ENCODE measurements at places on chromosomes 7 and 10.

DNA sequence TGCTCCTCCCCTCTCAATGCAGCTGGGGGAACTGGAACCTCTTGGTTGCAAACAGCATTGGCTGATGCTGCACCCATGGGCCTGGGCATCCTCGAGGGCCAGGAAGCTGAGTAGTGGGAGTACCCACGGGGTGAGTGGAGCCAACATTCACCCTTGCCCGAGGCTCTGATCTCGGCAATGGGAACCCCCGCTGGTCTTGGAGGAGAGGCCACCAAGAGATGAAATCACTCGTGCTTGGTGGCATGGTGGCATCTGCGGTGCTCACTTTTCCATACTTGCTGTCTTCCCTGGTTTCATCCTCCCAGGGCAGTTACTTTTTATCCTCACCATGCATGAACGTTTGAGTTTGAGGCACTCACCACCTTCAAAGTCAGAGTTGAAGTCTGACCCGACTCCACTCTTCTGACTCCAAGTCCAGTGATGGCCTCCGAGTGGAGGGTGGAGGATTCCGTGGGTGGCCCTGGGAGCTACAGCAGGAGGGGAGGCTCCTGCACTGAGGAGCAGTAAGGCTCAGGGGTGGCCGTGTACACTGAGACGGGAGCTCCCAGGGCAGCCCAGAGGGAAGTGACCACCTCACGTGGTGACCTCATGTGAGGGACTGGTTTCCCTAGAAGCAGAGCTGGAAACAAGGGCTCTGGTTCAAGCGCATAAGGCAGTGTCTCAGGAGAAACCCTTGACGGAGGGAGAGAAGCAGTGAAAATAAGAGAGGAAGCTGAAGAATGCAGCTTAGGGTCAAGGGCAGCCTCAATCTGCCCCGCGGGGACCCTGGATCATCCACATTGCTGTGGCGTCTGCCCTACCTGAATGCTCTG, 349.1 kb downstream of the TCERG1L start:
- no peak for ATAC-seq

DNA sequence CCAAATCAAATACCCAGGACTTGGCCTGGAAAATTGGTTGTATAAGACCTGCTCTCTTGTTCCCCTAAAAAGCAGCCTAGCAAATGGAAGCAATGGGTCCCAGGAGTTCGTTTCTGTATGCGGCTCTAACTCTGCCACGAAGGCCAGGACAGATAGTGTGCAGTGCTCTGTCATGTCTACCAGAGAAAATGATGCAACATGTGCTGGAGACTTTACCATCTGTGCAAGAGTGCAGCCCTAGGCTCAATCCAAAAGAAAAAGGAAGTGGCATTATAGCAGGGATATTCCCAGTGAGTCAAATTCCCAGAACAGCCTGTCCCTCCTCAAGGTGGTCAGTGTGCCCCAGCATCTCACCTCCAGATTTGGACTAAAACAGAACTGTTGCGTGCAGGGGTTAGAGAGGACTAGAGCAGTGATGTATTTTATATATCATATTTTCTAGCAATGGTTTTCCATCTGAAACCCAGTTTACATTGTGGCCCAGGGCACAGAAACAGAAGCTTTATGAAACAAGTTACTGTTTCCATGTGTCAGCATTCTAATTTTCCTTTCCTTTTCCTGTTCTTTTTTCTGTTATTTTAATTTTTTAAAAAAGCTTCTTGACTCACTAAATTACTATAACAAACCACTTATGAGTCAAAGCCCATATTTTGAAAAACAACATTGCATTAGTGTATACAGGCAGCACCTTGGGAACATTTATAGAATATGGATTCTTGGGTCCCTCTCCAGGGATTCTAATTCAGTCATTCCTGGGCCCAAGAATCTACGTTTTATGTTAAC, 311.2 kb downstream of the RNLS start:
- peak; percentile 42 for ATAC-seq

GRCh38 chr7:129247087-129247486, 22.3 kb downstream of the AHCYL2 start:
- ATAC-seq, result 0 out of 3 replicates have a peak, but pooled peaks have one; percentile 31

DNA sequence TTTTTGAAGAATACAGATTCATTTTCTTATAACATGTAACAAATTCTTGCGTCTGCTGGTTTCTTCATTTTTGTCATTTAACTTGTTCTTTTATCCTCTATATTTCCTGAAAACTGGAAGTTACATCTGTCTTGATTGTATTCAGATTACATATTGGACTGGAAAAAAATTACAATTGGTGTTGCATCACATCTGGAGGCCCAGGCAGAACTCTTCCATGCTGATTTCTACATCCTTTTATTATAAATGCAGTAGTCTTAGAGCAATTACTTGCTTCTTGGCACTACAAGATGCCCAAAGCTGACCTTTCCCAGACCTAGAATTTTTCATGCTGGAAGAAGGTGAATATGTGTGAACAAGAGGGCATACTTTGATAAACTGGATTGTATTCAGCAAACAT, 460.9 kb upstream of the CNTNAP2 start:
- no peak for ATAC-seq

- no peak for ATAC-seq
These were observed 115.5 kb downstream of the BUB3 start for GRCh38 chr10:123269675-123270074.
